ENCODE measurements at places on chromosomes 12 and 14. TPM values are rescaled to one million over a fixed set of nuclear protein-coding genes. Genes with fewer than 3 reads are reported as not detected.

The FOXM1 gene
- total RNA-seq, result 0.28 TPM

The OAS3 gene
- total RNA-seq, result 9.2 TPM

The APOF gene
- not detected for total RNA-seq

The GLT8D2 gene
- 14.8 TPM for total RNA-seq

The LMBR1L gene
- 60.6 TPM for total RNA-seq

The KIF26A gene
- under 0.01 TPM for total RNA-seq

The ZFYVE1 gene
- 10.4 TPM for total RNA-seq

The KRT8 gene
- total RNA-seq, result 18.6 TPM

The VASH1 gene
- total RNA-seq, result 2.7 TPM

The CELA1 gene
- not detected for total RNA-seq

The SRRM4 gene
- total RNA-seq, result not detected

The RIPK3 gene
- total RNA-seq, result 0.56 TPM

The SOX5 gene
- total RNA-seq, result 4.8 TPM

The PTPRQ gene
- 0.38 TPM for total RNA-seq

The CCDC59 gene
- total RNA-seq, result 86.1 TPM

The PLEKHG3 gene
- total RNA-seq, result 5.4 TPM

The RTL1 gene
- not detected for total RNA-seq

The FAM181A gene
- total RNA-seq, result not detected

The HRK gene
- total RNA-seq, result under 0.01 TPM

All from regular cardiac myocyte (primary cell).